Chondrocyte (in vitro differentiated cells): ENCODE measurements at places on chromosomes 11 and 22. TPM values are rescaled to one million over a fixed set of nuclear protein-coding genes. Genes with fewer than 3 reads are reported as not detected.

Gene RAB36
- 2.9 to 4.7 TPM (median 3.5 TPM) in 3 replicates for total RNA-seq

GRCh38 chr11:117910525-117910924 is 18.7 kb downstream of the TMPRSS13 start:
- H3K4me1 ChIP-seq: peaks cover 19% of the 10 kb centered on the region
- H3K27me3 ChIP-seq: peaks cover 17% of the 10 kb centered on the region
- no peaks in the 10 kb centered on the region for H3K36me3 ChIP-seq
- no peak overlapping the region for H3K27ac ChIP-seq

DNA sequence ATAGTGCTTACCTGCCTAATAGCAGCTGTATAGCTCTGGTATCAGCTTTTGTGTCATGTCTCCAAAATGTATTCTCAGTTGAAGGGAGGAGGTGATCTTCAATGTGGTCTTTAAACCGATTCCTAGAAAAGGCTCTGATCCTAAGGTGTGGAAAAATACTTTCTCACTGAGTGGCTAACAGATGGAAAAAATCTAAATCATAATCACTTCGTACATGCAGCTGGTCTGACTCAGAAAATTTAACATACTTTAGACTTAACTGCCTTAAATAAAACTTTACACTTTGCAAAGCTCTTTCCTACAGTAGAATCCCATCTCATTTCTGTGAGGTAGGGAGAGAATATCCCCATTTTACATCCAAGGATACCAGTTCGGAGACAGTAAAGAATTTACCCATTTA is 38.0 kb downstream of the C2CD3 start:
- peaks cover 40% of the 10 kb centered on the region for H3K4me1 ChIP-seq
- H3K4me3 ChIP-seq: no peak overlapping the region
- no peaks in the 10 kb centered on the region for H3K27me3 ChIP-seq
- peaks cover 10% of the 10 kb centered on the region for H3K36me3 ChIP-seq
- no peak for DNase-seq

Gene KRTAP5-10
- not detected in 3 replicates for total RNA-seq

DNA sequence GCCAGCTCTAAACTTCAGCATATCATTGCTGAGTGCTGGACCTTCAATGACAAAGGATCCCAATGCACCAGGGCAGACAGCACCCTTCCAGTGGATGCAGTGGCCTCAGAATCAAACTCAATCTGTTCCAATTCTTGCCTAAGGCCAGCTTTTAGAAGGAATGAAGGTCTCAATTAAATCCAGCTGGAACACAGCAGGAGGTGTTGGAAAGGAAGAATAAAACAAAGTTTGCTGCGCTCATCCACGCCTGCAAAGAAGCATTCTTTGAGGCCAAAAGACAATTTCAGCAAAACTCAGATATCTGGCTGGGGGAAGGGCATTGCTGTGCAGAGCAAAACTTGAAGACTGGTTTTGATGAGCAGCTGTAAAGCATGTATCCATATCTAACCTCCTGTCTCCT is 120.7 kb downstream of the CCDC81 start:
- H3K36me3 ChIP-seq: no peaks in the 10 kb centered on the region
- H3K4me3 ChIP-seq: no peak overlapping the region
- H3K27ac ChIP-seq: no peak overlapping the region
- no peaks in the 10 kb centered on the region for H3K27me3 ChIP-seq
- peaks cover 70% of the 10 kb centered on the region for H3K4me1 ChIP-seq

DNA sequence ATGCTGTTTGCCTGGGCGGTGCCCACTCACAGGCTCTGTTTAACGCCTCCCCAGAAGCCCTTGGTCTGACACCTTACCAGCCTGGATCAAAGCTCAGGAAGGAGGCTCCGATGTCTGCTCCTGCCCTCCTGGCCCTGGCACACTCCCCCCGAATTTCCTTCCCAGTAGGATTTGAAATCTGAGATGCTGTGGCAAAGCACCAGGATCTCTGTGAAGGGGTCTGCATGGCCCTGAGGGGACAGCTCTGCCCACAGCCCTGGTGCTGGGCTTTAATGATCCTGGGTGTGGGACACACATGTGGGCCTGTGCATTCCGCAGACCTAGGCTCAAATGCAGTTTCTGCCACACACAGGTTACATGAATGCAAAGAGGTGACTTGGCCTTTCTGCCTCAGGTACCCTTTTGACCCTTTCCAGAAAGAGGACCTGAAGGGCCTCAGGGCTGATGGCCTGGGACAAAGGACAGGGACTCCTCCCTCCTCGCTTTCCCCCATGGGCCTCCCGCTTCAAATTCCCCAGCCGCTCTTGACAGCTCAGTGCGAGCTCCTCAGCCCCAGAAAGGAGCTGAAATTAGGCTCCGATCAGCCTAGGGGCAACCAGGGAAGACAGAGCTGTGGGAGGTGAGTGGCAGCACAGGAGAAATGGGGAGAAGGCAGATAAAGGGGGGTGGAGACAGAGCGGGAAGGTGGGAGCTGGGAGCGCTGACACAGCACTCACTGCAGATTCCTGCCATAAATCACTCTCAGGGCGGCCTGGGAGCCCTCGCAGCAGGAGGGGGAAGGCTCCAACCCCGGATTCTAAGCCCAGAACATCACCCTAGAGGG is 41.3 kb downstream of the TRIM29 start:
- peaks cover 43% of the 10 kb centered on the region for H3K27me3 ChIP-seq
- no peaks in the 10 kb centered on the region for H3K4me1 ChIP-seq
- H3K4me3 ChIP-seq: no peak overlapping the region
- no peak overlapping the region for H3K27ac ChIP-seq

GRCh38 chr11:98180921-98181320 is 839.8 kb upstream of the CNTN5 start:
- no peaks in the 10 kb centered on the region for H3K4me1 ChIP-seq
- H3K27ac ChIP-seq: no peak overlapping the region
- DNase-seq: no peak

- H3K27ac ChIP-seq: no peak overlapping the region
- H3K27me3 ChIP-seq: no peaks in the 10 kb centered on the region
- no peaks in the 10 kb centered on the region for H3K36me3 ChIP-seq
- DNase-seq: no peak
These were observed 7.2 kb upstream of the NIPSNAP1 start for GRCh38 chr22:29587938-29588699.

GRCh38 chr11:75563978-75564552 is 2.0 kb downstream of the SERPINH1 start:
- peaks cover 72% of the 10 kb centered on the region for H3K4me1 ChIP-seq
- H3K27me3 ChIP-seq: no peaks in the 10 kb centered on the region
- H3K27ac ChIP-seq: peak overlapping the region; percentile 99
- peak overlapping the region; percentile 99 for H3K4me3 ChIP-seq

Gene IRAG1
- 19.2 to 51.0 TPM (median 50.6 TPM) in 3 replicates for total RNA-seq

DNA sequence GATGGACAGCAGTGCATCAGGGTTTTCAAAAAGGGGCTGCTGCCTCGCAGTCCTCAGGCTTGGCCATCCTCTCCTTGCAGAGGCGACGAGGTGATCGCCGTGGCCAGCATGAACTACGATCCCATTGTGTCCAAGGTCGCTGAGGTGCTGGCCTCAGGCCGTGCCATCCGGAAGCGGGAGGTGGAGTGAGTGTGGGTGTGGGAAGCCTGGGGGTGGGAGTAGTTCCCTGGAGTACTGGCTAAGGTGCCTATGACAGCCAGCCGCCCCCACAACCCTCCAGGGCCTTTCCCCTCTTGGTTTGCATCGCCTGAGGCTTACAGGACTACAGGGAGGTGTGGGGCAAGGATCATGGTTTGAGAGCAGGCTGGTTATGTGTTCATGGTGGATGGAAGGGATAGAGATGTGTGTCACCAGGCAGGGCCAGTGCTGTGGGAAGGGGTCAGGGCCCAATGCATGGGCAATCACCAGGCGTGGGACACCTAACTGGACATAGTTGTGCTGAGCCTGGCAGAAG is 2.1 kb upstream of the LZTR1 start:
- peaks cover 2% of the 10 kb centered on the region for H3K27me3 ChIP-seq
- H3K4me3 ChIP-seq: no peak overlapping the region
- no peak overlapping the region for H3K27ac ChIP-seq
- DNase-seq: peak; percentile 87
- H3K36me3 ChIP-seq: peaks cover 3% of the 10 kb centered on the region
- H3K4me1 ChIP-seq: peaks cover 35% of the 10 kb centered on the region
